ENCODE measurements at places on chromosomes 3 and 15.

GRCh38 chr3:46089237-46090011, 62.1 kb upstream of the XCR1 start:
- DNase-seq = no peak

GRCh38 chr3:31311559-31311958, 221.2 kb upstream of the STT3B start:
- no peak for DNase-seq

- DNase-seq = peak; percentile 54
Measured at GRCh38 chr3:126523745-126524428, at the start of gene CHST13. TSS of gene CHST13 (plus strand) at chr3:126524155. CDS start at chr3:126524333, 178 bp downstream.

- no peak for DNase-seq
Measured at GRCh38 chr3:123089611-123090331, 22.9 kb downstream of the PDIA5 start.

DNA sequence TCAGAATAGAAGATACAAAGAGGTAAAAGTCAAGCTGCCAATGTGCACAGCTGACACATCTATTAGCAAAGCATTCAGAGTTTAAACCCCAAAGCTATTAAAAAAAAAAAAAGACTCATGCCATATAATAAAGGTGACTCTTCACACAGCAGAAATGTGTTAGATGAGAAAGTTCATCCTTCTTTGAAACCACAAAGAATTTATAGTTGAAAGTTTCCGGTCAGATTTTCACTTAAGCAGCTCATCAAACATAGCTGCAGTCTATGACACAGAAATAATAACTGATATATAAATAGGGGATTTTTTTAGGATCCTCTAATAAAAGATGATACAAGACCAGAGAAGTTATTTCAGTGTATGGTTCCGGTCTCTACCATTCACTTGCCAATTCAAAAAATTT, 76.6 kb downstream of the WWTR1 start:
- no peak for DNase-seq

DNA sequence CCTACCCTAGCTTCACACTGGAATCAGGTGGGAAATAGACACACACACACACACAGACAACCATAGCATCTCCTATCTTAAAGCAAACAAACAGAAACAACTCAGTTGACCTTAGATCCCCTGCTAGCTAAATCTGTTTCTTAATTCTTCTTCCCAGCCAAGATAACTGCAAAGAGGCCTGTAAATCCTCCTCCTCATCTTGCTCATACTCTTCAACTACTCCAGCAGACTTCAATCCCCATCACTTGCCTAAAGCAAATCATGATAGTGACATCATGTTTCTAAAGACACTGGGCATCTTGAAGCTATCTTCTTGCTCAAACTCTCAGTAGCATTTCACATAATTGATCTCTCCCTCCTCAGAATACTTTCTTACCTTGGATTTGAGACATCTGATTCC, 303.0 kb downstream of the RBMS3 start:
- no peak for DNase-seq

DNA sequence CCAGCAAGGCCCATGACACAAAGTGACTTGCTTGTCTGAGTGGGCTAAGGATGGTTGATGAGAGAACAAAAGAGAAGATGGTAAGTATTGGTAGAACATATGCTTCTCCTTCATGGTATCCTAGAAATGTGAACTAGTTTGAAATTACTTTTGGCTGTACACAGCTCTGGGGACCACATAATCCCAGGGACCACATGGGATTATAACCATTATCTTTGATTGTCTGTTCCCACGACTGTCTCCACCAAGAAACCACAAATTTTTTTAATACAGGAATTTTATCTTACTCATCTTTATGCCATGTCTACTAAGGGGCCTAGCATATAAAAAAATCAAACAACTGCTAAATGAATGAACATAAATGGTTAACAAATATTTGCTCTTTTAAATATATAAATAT, 155.3 kb upstream of the PRICKLE2 start:
- no peak for DNase-seq

DNA sequence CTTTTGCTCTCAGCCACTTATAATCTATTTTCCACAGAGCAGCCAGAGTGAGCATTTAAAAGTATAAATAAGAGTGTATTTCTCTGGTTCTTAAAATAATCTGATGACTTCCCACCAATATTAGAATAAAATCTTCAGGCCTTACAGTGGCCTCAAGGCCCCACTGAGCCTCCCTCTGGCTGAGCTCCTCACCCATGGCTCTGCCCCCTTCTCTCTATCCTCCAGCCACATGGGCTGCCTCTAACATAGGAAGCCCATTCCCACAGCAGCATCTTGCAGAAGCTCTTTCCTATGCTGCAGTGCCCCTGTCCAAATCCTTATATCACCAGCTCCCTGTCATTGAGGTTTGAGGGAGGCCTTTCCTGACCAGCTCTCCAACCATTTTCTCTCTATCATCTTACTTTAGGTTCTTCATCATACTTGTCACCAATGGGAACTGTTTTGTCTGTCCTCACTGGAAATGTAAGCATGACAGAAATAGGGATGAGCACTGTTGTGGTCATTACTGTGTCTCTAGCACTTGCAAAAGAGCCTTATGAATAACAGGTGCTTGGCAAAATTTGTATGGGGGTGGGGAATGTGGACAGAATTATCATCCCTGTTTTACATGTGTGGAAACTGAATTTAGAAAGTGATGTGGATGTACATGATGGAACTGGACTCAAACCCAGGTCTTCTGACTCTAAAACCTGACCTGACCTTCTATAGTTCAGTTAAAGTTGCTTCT, 250.6 kb downstream of the NR1D2 start:
- no peak for DNase-seq

DNA sequence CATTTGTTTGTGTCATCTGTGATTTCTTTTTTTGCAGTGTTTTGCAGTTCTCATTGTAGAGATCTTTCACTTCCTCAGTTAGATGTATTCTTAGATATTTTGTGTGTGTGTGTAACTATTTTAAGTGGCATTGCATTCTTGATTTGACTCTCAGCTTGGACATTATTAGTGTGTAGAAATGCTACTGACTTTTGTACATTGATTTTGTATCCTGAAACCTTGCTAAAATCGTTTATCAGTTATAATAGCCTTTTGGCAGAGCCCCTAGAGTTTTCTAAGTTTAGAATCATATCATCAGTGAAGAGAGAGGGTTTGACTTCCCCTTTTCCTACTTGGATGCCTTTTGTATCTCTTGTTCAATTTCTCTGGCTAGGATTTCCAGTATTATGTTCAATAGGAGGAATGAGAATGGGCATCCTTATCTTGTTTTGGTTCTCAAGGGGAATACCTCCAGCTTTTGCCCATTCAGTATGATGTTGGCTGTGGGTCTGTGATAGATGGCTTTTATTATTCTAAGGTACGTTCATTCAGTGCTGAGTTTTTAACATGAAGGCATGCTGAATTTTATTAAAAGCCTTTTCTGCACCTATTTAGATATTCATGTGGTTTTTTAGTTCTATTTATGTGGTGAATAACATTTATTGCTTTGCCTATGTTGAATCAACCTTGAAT, 211.7 kb downstream of the MBNL1 start:
- DNase-seq = no peak

GRCh38 chr3:46325645-46326300, 28.1 kb upstream of the CCR2 start:
- no peak for DNase-seq

- no peak for DNase-seq
Measured at GRCh38 chr3:133570139-133570936, 3.1 kb upstream of the CDV3 start.

GRCh38 chr15:77384589-77385359, 35.1 kb downstream of the PEAK1 start:
- no peak for DNase-seq
